ENCODE measurements at places on chromosomes 2 and 18.

DNA sequence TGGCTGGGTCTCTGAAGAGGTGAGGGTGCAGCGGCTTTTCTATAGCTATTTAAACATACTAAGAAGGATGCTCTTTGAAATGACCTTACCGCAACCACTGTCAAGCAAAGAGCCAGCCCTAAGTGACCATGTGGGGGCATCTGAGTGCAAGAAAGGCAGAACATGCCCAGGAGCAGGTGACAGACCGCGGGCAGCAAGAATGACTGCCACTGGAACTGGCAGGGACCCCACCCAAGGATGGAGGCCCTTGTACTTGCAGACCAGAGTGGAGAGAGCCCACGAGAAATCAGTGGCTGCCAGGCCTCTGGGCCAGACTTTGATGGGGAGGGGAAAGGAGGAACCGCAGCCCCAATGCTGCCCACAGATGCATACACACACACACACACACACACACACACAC lies 33.1 kb downstream of the DNMT3A start:
- no peak for DNase-seq

DNA sequence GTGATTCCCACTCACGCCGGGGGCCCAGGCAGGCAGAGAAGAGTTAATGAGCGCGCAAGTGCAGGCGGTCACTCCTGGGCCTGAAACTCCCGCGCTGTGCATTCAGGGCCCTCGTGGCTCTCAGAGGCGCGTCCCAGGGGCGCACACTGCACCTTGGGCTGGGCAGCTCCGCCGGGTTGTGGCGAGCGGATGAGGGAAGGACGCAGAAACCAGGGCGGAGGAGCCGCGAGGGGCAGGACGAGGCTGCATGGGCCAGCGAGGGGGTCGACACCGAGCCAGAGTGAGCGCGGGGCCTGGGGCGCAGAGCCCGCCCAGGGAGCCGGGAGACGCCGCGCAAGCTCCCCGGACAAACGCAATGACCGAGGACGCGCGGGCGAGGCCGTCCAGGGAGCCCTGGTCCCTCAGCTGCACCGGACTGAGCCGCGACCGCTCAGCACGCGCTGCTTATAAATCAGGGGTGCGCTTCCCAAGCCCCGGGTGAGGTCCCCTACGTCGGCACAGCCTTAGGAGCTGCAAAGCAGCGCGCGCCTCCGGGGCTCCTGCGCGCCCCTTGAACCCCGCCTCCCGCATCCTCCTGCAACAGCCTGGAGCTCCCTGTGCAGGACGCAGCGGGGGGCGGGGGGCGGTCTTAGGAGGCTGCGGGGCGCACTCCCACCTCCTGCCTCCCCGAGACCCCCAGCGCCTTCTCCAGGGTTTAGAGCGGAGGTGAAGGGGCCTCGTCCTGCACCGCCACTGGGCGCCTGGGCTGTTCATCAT lies 180.2 kb upstream of the ALKAL2 start:
- no peak for DNase-seq

DNA sequence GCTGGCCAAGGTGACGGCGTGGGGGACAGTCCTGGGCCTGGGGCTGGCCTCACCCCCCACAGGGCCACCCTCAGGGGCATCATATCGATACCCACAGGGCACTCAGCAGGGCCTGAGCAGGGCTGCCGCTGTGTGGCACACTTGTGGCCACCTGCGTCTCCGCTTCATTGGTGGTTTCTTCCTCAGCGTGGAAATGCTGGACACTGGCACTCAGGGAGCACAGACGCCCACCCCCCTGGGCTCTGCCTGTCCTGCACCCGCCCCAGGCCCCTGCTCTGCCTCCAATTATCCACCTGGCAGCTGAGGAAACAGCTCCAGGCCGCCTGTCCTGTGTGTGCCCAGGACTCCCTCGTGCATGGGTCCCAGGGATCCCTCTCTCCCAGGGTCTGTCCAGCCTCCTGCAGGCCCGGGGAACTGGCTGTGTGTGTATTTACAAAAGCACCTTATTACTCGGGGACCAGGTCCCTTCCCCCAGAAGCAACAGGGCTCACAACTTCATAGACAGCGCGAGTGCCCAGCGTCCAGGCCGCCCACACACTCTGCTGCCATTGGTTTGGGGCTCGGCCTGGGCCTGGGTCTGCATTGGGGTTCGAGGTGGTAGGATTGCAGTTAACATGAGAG lies 13.1 kb downstream of the CROCC2 start:
- peak; percentile 51 for DNase-seq

GRCh38 chr18:51390702-51391101 lies 193.2 kb upstream of the MEX3C start:
- no peak for DNase-seq

DNA sequence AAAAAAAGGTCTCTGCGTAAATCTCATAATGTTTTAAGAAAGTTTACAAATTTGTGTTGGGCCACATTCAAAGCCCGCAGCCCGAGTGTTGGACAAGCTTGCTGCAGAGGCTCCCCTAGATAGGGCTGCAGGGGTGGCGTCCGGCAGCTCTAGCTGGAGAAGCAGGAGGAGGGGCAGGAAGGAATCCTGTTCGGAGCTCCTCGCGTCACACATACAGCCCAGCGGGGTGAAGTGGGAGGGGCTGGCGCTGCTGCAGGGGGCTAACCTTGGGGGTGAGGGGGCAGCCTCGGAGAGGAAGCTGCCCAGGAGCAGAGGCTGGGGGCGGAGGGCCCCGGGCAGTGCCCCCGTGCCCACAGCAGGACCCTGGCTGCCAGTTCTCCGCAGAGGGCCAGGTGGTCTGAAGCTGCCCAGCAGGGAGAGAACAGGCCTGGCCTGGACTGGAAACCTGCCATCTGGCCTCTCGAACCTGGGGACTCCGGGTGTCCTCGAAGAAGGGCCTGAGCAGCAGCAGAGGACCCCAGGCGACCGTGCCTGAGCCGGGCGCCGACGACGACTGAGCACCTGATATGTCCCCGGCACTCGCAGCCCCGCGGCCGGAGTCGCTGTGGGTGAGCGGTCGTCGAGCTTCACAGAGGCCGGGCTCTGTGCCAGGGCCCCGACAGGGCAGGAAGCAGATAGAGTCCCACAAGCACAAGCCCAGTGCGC lies 2.6 kb upstream of the GPR35 start:
- DNase-seq, result peak; percentile 79

- no peak for DNase-seq
Measured at GRCh38 chr2:57698935-57699449, 347.6 kb upstream of the VRK2 start.

DNA sequence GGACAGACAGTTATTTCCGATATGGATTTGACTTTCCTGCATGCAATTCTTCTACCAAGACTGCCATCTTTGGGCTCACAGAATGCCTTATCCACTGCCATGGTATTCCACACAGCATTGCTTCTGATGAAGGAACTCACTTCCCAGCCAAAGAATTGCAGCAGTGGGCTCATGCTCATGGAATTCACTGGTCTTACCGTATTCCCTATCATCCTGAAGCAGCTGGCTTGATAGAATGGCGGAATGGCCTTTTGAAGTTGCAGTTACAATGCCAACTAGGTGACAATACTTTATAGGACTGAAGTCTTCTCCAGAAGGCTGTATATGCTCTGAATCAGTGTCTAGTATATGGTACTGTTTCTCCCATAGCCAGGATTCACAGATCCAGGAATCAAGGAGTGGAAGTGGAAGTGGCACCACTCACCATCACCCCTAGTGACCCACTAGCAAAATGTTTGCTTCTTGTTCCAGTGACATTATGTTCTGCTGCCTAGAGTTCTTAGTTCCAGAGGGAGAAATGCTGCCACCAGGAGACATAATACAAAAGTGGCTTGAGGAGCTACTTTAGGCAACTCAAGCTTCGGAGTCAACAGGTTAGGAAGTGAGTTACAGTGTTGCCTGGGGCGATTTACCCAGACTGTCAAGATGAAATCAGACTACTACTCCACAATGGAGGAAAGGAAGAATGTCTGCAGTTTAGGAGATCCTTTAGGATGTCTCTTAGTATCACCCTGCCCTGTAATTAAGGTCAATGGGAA lies 23.8 kb upstream of the SMAD4 start:
- DNase-seq, result no peak

DNA sequence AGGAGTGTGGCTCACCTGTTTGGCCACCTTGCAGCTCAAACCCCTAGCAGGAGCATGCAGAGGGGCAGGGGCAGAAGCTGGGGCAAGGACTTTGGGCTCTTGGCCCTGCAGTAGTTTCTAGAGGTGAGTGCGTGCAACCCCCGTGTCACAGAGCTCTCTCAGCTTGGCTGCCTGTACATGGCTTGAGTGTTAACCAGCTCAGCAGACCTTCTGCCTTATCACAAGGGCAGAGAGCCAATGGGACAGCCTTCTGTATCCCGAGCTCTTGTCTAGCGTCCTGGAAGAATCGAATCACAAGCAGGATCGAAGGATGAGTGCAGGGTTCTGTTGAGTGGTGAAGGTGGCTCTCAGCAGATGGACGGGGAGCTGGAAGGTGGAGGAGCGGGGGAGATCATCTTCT lies 120.3 kb upstream of the TMEM18 start:
- DNase-seq, result no peak

- DNase-seq, result peak; percentile 13
Measured at GRCh38 chr2:86049529-86049928, 56.2 kb downstream of the POLR1A start.

- DNase-seq, result no peak
Measured at GRCh38 chr2:881204-881918, 69.3 kb upstream of the SNTG2 start.
